ENCODE measurements at places on chromosomes 13 and 19. TPM values are rescaled to one million over a fixed set of nuclear protein-coding genes. Genes with fewer than 3 reads are reported as not detected.

DNA sequence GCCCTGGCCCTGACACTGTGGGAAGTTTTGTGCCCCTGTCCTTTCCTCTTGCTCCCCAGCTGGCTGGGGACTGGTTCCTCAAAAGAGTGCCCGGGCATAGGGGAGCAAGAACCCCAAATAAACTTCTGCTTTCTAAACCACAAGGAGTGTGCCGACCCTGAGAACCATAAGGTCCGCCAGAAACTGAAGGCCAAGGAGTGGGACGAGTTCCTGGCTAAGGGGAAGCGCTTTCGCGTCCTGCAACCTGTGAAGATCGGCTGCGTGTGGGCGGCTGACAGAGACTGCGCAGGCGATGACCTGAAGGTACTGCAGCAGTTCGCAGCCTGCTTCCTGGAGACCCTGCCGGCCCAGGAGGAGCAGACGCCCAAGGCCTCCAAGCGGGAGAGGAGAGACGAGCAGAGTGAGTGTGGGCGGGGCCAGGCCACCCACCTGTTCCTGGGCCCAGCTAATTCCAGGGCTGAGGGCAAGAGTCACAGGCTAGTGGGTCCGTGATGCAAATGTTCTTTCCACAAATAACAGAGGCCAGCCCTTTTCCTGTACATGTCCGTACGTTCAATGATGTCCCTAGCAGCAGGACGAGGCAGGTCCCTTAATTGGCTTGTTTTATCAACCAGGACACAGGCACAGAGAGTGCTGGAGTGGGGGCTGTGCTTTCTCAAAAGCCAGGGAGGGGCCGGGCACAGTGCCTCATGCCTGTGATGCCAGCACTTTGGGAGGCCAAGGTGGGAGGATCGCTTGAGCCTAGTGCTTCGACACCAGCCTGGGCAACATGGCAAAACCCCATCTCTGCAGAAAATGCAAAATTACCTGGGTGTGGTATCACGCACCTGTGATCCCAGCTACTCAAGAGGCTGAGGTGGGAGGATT is 25.6 kb downstream of the UBXN6 start:
- H3K27me3 ChIP-seq: no peaks in the 10 kb centered on the region
- no peaks in the 10 kb centered on the region for H3K4me1 ChIP-seq
- no peak overlapping the region for H3K27ac ChIP-seq
- H3K36me3 ChIP-seq: peaks cover 73% of the 10 kb centered on the region
- H3K4me3 ChIP-seq: no peak overlapping the region

- H3K4me1 ChIP-seq: no peaks in the 10 kb centered on the region
- no peak overlapping the region for H3K4me3 ChIP-seq
- no peaks in the 10 kb centered on the region for H3K27me3 ChIP-seq
- no peak overlapping the region for H3K27ac ChIP-seq
- H3K36me3 ChIP-seq: no peaks in the 10 kb centered on the region
These were observed 241.4 kb downstream of the ENOX1 start for GRCh38 chr13:43545317-43545874.

- no peaks in the 10 kb centered on the region for H3K36me3 ChIP-seq
- no peaks in the 10 kb centered on the region for H3K4me1 ChIP-seq
- no peak overlapping the region for H3K4me3 ChIP-seq
- H3K27ac ChIP-seq: no peak overlapping the region
- DNase-seq: peak; percentile 77
These were observed 41.7 kb upstream of the CEACAM20 start for GRCh38 chr19:44570984-44571684.

DNA sequence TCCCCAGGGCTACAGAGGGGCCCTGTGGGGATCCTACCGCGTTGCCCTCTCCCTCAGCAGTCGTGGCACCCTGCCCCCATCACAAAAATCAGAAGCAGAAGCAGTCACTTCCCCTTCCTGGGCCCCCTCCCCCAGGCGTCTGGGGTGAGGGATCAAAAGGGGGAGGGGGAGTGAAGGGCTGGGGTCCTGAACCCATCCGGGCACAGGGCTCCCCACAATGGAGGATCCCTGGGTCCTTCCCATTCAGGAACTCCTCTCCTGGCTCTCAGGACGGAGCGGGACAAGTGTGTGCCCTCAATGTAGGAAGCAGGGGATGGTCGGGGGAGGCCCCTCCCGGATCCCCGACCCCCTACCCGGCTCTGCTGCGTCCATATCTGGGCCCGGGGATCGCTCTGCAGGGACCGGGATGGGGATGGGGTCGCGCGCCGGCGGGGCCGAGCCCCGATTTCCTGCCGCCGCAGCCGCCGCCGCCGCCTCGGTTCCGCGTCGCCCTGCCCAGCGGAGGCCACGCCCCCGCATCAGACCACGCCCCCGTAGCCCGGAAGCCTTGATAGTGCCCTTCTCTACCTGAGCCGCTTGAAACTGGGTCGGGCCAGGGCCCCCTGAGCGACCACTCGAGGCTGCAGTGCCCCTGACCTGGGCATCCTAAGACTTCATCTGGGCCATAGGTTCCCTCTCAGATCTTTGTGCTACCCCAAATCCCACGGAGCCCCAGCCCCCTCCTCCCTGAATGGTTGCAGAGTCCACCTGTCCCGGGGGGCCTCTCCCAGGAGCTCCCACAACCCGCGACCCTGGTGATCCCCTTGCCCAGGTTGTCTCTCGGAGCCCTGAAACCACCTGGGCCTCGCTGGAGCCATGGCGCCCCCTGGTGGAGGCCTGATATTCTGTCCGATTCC is at the start of gene GMIP:
Gene GMIP, minus strand, starts transcription at position 500 of the 896 bp plus-strand sequence. Its CDS starts 128 bp downstream, at position 372.
- H3K27me3 ChIP-seq: no peaks in the 10 kb centered on the region
- peak; percentile 90 for DNase-seq
- H3K4me1 ChIP-seq: no peaks in the 10 kb centered on the region

GRCh38 chr13:36323951-36324566 is 22.1 kb downstream of the SPART start:
- H3K27ac ChIP-seq: peak overlapping the region; percentile 85
- DNase-seq: no peak
- no peak overlapping the region for H3K4me3 ChIP-seq
- H3K4me1 ChIP-seq: peaks cover 17% of the 10 kb centered on the region

GRCh38 chr13:28890712-28891111 is 70.6 kb downstream of the MTUS2 start:
- H3K27me3 ChIP-seq: no peaks in the 10 kb centered on the region
- H3K36me3 ChIP-seq: no peaks in the 10 kb centered on the region
- no peak overlapping the region for H3K27ac ChIP-seq
- H3K4me3 ChIP-seq: no peak overlapping the region
- DNase-seq: no peak

DNA sequence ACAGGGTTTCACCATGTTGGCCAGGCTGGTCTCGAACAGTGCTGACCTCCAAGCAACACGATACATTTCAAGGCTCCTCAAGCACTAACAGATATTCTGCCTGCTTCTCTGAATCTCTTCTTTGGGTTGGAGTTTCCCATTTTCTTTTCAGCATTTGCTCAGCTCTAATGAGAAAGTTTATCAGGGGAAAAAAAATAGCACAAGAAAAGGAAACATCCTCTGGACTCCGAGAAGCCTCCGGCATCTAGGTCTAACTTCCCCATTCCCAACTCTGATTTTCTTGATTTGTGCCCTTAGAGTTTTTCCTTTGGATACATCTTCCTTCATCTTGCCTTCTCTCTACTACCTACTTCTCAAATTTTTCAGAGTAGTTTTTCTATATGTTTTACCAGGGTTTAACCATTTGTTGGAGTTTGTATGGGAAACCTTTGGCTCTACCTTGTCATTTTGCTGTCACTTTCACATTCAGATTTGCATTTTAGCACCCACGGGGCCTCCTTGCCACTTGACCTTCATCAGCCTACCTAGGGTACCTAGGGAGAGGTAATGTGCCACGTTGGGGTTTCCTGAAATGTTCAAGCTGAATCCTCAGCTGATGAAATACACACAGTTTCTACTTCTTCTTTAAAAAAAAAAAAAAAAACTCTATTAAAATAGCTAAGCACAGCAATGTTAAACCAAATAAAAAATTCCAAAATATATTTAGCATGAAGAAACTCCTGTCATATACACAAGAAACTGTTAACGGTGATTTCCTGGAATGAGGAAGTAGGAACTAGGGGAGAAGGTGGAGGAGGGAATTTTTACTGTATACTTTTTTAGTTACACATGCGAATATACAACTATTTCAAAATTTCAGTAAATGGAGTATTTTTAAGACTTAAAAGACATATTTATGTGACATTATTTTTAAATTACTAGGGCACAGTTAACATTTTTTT is 5.1 kb upstream of the USP12 start:
- H3K36me3 ChIP-seq: no peaks in the 10 kb centered on the region
- H3K27ac ChIP-seq: no peak overlapping the region
- H3K4me1 ChIP-seq: no peaks in the 10 kb centered on the region
- no peak for DNase-seq

GRCh38 chr19:42155796-42156195 is 23.6 kb upstream of the POU2F2 start:
- no peaks in the 10 kb centered on the region for H3K27me3 ChIP-seq
- H3K27ac ChIP-seq: no peak overlapping the region
- no peak overlapping the region for H3K4me3 ChIP-seq
- DNase-seq: no peak
- H3K4me1 ChIP-seq: peaks cover 3% of the 10 kb centered on the region
- H3K36me3 ChIP-seq: no peaks in the 10 kb centered on the region

DNA sequence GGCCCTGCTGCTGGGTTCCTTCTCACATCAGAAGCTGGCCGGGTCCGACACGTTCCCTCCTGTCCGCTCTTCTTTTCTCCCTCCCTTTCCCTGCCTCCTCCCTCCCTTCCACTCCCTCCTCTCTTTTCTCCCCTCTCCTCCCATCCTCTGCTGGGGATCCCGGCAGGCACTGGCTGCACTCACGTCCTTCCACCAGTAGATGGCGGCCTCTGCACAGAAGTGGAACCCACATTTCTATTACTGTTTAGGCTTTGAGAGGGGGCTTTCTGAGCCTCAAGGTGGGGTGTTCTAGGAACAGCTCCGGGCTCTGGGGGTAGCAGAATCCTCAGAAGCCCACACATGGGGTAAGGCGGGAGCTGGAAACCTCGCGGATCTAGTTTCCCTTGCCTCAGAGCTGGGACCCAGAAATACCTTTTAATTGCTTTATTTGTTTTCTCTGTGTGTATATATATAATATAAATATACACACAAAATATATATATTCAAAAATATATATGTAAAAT is 294.2 kb downstream of the ZNF536 start:
- H3K4me3 ChIP-seq: no peak overlapping the region
- H3K27me3 ChIP-seq: no peaks in the 10 kb centered on the region
- H3K4me1 ChIP-seq: no peaks in the 10 kb centered on the region
- H3K36me3 ChIP-seq: no peaks in the 10 kb centered on the region
- peak; percentile 75 for DNase-seq
- H3K27ac ChIP-seq: no peak overlapping the region

DNA sequence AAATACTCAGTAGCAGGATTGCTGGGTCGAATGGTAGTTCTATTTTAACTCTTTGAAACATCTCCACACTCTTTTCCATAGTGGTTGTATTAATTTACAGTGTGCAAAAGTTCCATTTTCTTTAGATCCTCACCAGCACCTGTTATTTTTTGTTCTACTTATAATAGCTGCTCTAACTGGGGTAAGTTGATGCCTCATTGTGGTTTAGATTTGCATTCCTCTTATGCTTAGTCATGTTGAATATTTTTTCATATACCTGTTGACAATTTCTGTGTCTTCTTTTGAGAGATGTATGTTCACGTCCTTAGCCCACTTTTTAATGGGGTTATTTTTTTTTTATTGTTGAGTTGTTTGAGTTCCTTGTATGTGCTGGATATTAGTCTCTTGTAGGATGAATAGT is 144.6 kb downstream of the NBEA start:
- no peak for DNase-seq
- H3K36me3 ChIP-seq: peaks cover 33% of the 10 kb centered on the region
- no peaks in the 10 kb centered on the region for H3K4me1 ChIP-seq
- no peak overlapping the region for H3K4me3 ChIP-seq

DNA sequence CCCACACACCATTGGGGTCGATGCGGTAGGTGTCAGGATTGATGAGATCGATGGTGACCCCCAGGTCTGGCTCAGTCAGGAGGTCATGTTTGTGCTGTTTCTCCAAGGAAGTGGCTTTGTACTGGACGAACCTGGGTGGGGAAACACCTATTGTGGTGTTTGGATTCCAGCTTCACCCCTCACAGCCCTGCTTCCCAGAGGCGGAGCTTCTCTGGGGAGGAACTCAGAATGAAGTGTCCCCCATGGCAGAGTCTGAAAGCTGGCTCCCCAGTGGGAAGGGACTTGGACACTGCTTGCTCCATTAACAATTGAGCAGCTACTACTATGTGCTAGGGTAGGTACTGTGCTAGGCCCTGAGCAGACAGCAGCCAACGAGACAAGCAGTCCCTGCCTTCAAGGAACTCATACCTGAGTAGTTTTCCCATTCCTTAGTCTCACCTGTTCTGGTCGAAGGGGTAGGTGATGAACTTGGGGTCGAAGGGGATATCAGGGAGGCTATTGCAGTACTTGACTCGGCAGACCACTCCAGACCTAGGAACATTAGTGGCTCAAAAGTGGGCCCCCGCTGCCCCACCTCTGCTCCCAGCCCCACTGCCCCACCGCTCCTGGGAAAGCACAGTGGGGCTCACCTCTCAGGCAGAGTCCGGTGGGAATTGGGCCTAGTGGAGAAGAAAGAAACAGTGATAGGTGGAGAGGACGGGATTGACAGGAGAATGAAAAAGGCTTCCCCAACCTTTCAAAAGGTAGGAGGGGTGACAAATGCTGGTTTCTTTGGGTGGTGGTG is 1.1 kb downstream of the PAF1 start:
- peaks cover 61% of the 10 kb centered on the region for H3K36me3 ChIP-seq
- peak overlapping the region; percentile 86 for H3K27ac ChIP-seq
- DNase-seq: no peak
- H3K27me3 ChIP-seq: no peaks in the 10 kb centered on the region

GRCh38 chr19:49533551-49534488 is 6.0 kb downstream of the RCN3 start:
- no peaks in the 10 kb centered on the region for H3K36me3 ChIP-seq
- peak; percentile 79 for DNase-seq
- H3K27ac ChIP-seq: no peak overlapping the region
- peak overlapping the region; percentile 85 for H3K4me3 ChIP-seq
- H3K27me3 ChIP-seq: no peaks in the 10 kb centered on the region

- DNase-seq: no peak
- no peaks in the 10 kb centered on the region for H3K27me3 ChIP-seq
- no peaks in the 10 kb centered on the region for H3K36me3 ChIP-seq
- H3K4me3 ChIP-seq: no peak overlapping the region
- no peaks in the 10 kb centered on the region for H3K4me1 ChIP-seq
- H3K27ac ChIP-seq: no peak overlapping the region
These were observed 113.6 kb upstream of the PCDH9 start for GRCh38 chr13:67343777-67344176.

DNA sequence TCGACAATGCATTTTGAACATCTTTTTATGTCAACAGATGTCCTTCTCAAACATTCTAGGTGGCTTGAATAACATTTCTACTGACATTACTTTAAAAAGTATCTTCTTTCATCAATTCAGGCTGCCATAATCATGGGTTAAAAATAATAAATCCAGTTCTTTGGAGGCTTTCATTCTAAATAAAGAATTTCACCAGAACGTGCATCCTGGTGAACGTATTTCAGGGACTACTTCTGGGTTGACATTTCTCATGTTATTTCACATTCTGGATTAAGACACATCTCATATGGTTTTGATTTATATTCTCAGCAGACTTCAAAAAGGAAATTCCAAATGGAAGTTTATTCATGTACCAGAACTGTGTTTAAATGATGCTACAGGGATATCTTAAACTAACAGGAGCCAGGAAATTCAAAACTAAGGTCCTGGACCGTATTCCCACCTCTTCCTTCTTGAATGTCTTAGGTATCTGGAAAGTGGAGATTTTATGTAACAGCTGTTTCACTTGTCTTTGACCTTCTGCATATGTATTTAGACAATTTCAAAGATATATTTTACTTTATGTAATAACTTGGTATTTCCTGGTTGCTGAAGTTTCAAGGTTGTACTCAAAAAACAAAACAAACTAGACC is 107.2 kb downstream of the STARD13 start:
- H3K27ac ChIP-seq: no peak overlapping the region
- DNase-seq: no peak
- H3K36me3 ChIP-seq: no peaks in the 10 kb centered on the region
- H3K4me3 ChIP-seq: no peak overlapping the region

Gene ZNF837
- 3.8 TPM for total RNA-seq

Gene SIGLEC14
- not detected for total RNA-seq

Gene KLK12
- total RNA-seq: not detected

Gene CNMD
- 97.9 TPM for total RNA-seq
